ENCODE measurements at places on chromosomes 12 and 14.

GRCh38 chr12:90712671-90713070, 242.3 kb downstream of the CCER1 start:
- DNase-seq: no peak

DNA sequence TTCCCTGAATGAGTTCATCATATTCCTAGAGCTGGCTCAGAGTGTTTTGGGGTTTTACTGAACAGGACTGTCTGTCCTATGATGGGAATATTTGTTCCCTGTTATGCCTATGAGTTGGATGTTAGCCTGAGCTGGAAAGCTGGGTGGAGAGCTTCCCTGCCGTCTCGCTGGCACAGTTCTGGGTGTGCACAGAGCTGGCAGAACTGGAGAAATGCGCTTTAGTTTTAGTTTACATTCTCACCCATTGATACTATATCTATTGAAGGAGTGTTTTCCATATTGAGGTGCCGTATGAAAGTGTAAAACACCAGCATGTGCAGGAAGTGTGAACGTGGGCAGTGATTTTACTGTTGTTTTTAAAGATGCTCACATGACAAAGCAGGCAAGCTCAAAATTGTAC, 462.3 kb downstream of the EGLN3 start:
- no peak for DNase-seq

DNA sequence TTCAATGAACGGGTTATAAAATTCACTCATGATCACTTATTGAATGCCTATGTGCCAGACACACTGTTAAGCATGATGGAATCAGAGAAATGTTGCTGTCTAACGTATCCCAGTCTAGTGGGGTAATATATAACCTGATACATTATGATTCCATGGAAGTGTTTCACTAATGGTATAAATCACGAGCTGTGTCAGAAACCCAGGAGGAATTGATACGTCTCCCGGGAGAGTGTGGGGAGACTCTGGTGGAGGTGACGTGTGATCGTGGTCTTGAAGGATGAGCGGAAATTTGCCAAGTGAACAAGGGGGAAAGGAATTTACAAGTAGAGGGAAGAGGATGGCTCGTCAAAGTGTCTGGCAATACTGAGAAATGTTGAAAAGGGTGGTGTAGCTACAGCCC, 26.5 kb downstream of the MANSC1 start:
- no peak for DNase-seq

GRCh38 chr12:13812168-13812567, 169.2 kb downstream of the GRIN2B start:
- no peak for DNase-seq

DNA sequence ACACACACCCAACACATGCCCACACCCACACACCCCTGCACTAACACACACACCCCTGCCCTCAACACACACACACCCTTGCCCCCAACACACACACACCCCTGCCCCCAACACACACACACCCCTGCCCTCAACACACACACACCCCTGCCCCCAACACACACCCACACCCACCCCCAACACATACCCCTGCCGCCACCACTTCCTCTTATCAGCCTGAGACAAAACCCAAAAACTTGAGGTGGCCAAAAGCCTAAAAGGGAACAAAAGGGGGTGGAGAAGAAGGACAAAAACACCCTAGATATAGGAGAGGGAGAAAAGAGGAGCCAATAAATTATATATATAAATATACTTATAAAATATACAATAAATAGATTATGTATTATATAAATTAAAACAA, 9.1 kb upstream of the DEGS2 start:
- no peak for DNase-seq

Data from stimulated activated CD4-positive, alpha-beta T cell treated with anti-CD3 and anti-CD28 coated beads, Interleukin-1b, Interleukin-23, amount 100 ng/mL, for 4 hours (primary cell).